ENCODE measurements at places on chromosomes 5 and 9.

DNA sequence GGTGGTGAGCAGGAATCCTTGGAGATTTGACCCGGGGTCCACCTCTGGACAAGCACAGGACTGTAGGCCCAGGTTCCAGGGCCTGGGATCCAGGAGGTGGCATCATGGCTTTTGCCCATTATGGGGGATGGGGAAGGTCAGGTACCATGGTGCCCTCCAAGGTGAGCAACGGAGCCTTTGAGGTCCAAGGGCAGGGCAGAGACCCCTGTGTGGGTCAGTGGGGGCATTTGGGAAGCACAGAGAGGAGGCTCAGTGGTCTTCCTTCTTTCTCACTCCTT, 117.7 kb downstream of the RXRA start:
- H3K4me1 ChIP-seq: peaks cover 10% of the 10 kb centered on the region
- DNase-seq: no peak
- H3K27ac ChIP-seq: no peak overlapping the region
- no peaks in the 10 kb centered on the region for H3K36me3 ChIP-seq

- H3K27ac ChIP-seq: no peak overlapping the region
- no peaks in the 10 kb centered on the region for H3K4me1 ChIP-seq
- H3K36me3 ChIP-seq: no peaks in the 10 kb centered on the region
- H3K27me3 ChIP-seq: no peaks in the 10 kb centered on the region
- no peak for DNase-seq
- no peak overlapping the region for H3K4me3 ChIP-seq
Measured at GRCh38 chr5:75734913-75735789, 17.9 kb upstream of the POC5 start.

GRCh38 chr5:124730381-124730780, 16.1 kb downstream of the ZNF608 start:
- H3K36me3 ChIP-seq: no peaks in the 10 kb centered on the region
- no peak for DNase-seq
- no peak overlapping the region for H3K27ac ChIP-seq

DNA sequence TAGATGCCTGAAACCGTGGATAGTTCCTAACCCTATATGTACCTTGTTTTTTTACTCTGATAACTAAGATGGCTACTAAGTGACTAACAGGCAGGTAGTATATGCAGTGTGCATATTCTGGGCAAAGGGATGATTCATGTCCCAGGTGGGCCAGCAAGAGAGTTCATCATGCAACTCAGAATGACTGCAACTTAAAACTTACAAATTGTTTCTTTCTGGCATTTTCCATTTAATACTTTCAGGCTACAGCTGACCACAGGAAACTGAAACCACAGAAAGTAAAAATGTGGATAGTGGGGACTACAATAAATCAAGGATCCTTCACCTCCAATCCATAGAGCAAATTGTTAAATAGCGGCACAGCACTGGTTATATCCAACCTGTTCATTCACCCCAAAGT, 30.7 kb upstream of the VCAN start:
- no peaks in the 10 kb centered on the region for H3K27me3 ChIP-seq
- H3K4me3 ChIP-seq: no peak overlapping the region
- no peak overlapping the region for H3K27ac ChIP-seq
- no peaks in the 10 kb centered on the region for H3K4me1 ChIP-seq
- H3K36me3 ChIP-seq: no peaks in the 10 kb centered on the region

DNA sequence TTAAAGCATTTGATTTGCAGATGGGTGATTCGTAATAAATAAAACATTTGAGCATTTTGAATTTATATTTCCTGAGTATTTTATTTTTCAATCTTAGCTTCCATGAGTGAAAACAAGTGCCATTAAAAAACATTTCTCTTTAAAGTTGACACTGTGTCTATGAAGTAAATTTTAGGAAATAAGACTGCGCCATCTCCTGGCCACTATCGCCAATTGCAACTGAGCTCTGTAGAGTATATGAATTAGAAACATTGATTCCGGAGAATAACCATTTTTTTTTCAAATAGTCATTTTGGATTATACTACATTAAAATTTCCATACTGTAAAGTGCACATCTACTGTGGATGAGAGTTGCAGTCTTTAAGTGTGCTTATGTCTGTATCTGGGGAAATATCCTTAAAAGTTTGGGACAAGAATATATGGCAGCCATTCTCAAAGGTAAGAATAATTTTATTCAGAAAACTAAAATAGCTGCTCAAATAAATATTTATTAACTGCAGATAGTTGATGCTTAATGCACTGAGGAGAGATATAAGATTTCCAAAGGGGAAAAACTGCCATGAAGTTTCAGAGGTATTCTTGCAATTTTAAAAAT, 5.9 kb downstream of the DMRTA1 start:
- peaks cover 8% of the 10 kb centered on the region for H3K27me3 ChIP-seq
- DNase-seq: peak; percentile 8
- H3K4me1 ChIP-seq: no peaks in the 10 kb centered on the region
- no peaks in the 10 kb centered on the region for H3K36me3 ChIP-seq
- no peak overlapping the region for H3K4me3 ChIP-seq

DNA sequence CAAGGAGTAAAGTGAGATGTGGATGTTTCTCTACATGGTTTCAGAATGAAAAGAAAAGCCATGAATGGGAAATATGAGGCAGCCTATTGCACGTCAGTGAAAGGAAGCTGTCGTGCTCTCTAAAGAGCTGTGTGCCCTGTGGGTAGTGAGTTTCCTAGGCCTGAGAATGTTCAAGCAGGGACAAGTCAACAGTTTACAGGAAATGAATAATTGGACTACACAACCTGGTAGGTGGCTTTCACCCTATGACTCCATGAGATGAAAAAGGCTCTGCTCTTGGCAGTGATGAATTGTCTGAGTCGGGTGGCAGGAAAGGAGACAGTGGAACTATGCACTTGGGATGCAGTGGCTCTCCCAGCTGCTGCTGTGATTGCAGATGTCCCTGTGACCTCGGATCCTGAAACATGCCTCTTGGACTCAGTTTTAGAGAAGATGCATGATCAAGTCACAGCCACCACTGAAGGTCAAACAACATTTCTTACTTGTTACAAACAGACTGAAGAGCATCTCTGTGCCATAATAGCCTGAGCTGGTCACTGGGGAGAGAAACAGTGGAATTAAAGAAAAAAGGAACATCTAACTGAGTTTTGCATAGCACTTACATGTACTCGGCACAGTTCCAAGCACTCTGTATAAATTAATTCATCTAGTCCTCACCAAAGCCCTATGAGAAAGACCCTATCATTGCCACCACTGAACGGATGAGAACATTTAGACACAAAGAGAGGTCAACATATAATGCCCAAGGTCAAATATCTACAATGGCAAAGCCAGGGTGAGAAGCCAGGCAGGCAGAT, 293.7 kb downstream of the SPOCK1 start:
- H3K27me3 ChIP-seq: no peaks in the 10 kb centered on the region
- no peak for DNase-seq
- H3K27ac ChIP-seq: no peak overlapping the region
- H3K4me3 ChIP-seq: no peak overlapping the region
- H3K36me3 ChIP-seq: no peaks in the 10 kb centered on the region

DNA sequence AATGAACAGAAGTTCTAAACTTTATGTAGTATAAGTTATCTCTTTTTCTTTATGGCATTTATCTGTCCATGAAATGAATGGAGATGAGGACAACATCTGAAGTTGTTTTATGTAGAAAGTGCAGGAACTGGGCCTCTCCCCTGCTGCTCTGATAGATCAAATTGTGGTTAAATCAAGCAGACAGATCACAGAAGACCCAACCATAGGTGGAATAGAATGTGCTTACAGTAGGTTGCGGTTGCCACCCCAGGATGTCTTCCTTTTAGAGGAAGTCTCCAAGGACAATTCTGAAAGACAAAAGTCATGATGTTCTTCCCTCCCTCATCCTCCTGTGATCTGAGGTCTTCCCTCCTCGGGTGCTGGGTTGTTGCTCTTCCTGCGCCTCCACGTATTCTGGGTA, 12.9 kb downstream of the RASGRF2 start:
- H3K27ac ChIP-seq: no peak overlapping the region
- no peaks in the 10 kb centered on the region for H3K27me3 ChIP-seq
- DNase-seq: no peak
- H3K36me3 ChIP-seq: no peaks in the 10 kb centered on the region

GRCh38 chr9:684941-685340, 156.6 kb upstream of the DMRT1 start:
- no peak overlapping the region for H3K4me3 ChIP-seq
- H3K36me3 ChIP-seq: no peaks in the 10 kb centered on the region
- DNase-seq: no peak
- no peaks in the 10 kb centered on the region for H3K27me3 ChIP-seq
- H3K27ac ChIP-seq: peak overlapping the region; percentile 41
- H3K4me1 ChIP-seq: peaks cover 4% of the 10 kb centered on the region

- H3K36me3 ChIP-seq: no peaks in the 10 kb centered on the region
- no peak for DNase-seq
- H3K4me3 ChIP-seq: no peak overlapping the region
- no peaks in the 10 kb centered on the region for H3K27me3 ChIP-seq
Measured at GRCh38 chr5:61308712-61309111, 23.3 kb upstream of the ZSWIM6 start.

DNA sequence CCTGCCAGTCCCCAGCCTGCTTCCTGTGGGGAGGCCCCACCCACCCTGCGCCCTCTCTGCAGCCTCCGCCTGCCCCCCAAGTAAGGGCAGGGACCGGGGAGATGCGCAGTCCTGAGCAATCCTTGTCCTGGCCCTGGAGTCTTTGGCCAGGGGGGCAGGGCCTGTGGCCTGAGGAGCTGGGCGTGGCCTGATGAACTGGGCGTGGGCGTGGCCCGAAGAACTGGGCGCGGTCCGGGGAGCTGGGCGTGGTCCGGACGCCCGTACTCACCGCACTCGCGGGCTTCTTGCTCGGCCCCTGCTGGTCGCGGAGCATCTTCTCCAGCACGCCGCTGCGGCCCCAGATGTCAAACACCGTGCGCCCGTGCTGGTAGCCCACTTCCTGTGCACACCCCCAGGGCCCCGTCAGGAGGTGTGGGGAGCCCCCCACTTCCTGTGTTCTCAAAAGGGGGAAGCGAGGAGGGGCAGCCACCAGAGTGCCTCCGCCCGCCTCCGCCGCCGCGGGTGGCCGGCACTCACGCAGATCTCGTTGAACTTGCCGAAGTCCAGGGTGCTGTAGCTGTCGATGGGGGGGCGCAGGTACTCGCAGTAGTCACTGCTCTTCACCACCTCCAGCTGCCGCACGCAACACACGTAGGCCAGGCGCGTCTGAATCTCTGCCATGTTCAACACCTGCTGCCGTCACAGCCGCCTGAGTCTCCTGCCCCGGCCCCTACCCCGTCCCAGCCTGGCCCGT, 2.7 kb upstream of the NSMF start:
- H3K27me3 ChIP-seq: peaks cover 15% of the 10 kb centered on the region
- DNase-seq: peak; percentile 88
- H3K27ac ChIP-seq: peak overlapping the region; percentile 96
- H3K4me1 ChIP-seq: peaks cover 58% of the 10 kb centered on the region
- H3K4me3 ChIP-seq: peak overlapping the region; percentile 57
- H3K36me3 ChIP-seq: peaks cover 3% of the 10 kb centered on the region

DNA sequence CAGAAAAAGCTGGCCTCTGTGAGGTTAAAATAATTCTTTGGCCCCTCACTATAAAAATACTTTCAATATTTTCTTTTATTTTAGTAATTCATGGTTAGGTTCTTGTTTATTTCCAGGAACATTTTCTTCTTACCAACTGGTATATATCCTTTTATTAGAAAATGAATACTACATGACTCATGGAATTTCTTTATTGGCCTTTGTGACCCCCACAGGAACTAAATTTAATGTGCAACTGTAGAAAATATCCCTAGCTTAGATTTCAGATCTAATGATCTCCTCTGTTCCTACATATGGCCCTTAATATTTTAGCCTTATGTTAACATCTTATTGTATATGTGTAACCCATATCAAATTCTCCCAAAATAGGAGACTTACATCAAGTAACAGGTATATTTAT, 429.9 kb downstream of the NR2F1-AS1 start:
- no peak overlapping the region for H3K4me3 ChIP-seq
- H3K4me1 ChIP-seq: no peaks in the 10 kb centered on the region
- DNase-seq: no peak
- no peaks in the 10 kb centered on the region for H3K27me3 ChIP-seq
- no peak overlapping the region for H3K27ac ChIP-seq
